ENCODE measurements at places on chromosomes 12 and 14.

DNA sequence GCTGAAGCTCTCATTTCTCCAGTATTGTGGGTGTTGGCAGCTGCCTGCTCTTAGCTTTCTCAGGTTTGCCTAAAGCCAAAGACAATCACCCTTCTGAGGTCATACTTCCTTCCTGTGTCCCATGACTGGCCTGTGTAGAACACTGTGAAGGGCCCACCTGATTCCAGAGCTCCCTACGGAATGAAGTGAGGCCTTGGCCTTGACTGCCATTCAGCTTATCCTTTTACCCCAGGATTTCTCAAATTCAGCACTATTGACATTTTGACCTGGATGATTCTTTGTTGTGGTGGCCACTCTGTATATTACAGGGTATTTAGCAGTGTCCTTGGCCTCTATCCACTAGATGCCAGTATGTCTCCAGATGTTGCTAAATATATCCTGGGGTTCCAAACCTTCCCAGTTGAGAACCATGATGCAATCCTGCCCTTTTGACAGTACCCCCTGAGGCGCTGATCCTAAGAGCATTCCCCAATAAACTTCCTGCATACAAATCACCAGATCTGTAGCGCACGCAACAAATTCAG, 112.3 kb upstream of the KRR1 start:
- peak; percentile 84 for DNase-seq

GRCh38 chr14:71918955-71919354, 13.3 kb upstream of the RGS6 start:
- DNase-seq = peak; percentile 54

- no peak for DNase-seq
Observed at GRCh38 chr14:79661752-79662151, 549.6 kb downstream of the DIO2 start.

GRCh38 chr14:98018628-98019027, 1221.4 kb downstream of the VRK1 start:
- DNase-seq = no peak

- peak; percentile 87 for DNase-seq
Observed at GRCh38 chr14:102325791-102326345, 6.3 kb downstream of the ZNF839 start.

GRCh38 chr14:61391119-61391518, 69.7 kb downstream of the PRKCH start:
- DNase-seq = no peak

DNA sequence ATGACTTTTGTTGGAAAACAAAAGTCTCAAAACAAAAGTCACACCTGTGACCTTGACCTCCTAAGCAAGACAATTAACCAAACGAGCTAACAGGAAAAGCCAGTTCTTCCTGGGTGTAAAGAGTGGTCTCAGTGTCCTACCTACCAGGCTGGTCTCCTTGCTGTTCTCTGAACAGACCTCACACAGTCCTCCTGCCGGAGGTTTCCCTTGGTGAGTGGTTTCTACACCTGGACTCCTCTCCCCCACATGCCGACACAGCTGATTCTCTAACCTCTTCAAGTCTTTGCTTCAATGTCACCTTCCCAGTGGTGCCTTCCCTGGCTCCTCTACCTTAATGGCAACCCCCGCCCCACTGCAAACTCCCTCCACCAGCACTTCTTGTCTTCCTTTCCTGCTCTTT, 238.6 kb downstream of the ZFP36L1 start:
- peak; percentile 64 for DNase-seq

DNA sequence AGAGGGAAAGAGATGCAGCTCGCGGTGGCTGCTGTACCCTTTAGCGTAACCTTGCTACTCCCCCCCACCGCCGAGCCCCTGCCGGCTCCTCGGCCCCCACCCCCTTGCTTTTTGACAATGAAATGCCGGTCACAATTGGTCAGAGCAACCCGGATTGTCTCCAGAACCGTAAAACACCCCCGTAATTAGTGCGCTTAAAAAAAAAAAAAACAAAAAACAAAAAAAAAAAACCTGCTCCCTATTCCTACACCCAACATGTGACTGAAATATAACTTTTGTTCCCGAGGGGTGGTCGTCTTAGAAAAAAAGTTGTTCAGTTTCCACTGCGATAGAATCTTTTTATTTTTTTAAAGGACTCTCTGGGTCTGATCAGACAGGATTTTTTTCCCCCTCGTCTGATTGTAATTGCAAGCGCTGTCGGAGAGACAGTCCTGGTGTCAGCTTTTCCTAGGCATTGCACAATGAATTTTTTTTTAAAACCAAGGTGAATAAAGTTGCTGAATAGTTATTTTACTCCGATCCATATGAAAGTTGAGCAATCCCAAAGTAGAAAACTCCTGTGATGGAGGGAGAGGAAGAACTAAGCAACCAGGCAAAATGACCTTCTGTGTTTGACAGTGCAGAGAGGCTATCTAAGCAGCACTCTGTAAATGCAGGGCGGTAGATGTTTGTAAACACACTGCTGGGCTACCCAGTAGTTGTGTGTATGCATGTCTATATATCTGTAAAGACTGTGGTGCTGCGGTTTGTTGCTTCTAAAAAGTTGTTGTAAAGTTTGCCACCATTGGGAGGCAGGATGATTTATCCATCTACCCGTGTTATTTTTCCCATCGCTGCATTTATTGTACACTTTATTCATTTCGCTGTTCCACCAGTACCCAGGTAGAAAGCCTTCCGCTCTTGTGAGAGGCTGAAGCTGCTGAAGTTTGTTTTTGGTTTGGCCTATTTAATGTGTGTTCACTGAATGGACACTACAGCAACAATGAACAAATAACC, 1.1 kb downstream of the ETV6 start:
- DNase-seq = peak; percentile 56

- no peak for DNase-seq
Observed at GRCh38 chr14:89922031-89922907, 32.3 kb downstream of the EFCAB11 start.

- DNase-seq = no peak
Observed at GRCh38 chr12:89083491-89083890, 268.8 kb downstream of the DUSP6 start.

- DNase-seq = no peak
Observed at GRCh38 chr12:79380402-79380801, 310.4 kb downstream of the PAWR start.

- no peak for DNase-seq
Observed at GRCh38 chr14:71465316-71465715, 466.9 kb upstream of the RGS6 start.
